GM10248 (cell line): ENCODE measurements at places on chromosomes 11 and 22.

- DNase-seq: no peak
Measured at GRCh38 chr11:38266691-38267090, 1668.7 kb upstream of the RAG2 start.

DNA sequence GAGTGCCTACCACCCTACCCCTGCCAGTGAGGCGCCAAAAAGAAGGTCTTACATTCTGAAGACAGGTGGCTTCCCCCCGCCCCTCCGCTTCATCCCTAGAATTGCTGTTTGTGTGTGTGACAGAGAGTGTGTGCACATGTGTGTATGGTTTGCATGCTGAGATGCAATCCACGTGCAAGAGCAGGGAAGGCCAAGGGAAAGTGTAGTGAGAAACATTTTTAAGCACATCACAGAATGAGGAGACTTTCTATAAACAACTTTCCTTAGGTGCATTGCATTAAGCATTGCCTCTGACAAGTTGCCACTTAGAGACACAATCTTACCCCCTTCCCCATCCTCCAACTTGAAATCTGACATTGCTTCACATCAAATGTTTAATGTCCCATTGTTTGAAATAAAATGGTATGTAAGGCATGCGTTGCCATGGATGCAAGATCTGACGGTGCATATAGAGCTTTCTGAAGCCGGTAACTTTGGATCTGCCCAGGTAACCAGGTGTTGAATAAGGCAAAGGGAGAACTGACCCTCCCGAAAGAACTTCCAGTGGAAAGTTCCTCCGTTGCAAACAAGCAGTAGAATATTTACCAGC is 21.4 kb downstream of the FJX1 start:
- DNase-seq: no peak

GRCh38 chr11:70511345-70511744 is 113.0 kb downstream of the CTTN start:
- no peak for DNase-seq

DNA sequence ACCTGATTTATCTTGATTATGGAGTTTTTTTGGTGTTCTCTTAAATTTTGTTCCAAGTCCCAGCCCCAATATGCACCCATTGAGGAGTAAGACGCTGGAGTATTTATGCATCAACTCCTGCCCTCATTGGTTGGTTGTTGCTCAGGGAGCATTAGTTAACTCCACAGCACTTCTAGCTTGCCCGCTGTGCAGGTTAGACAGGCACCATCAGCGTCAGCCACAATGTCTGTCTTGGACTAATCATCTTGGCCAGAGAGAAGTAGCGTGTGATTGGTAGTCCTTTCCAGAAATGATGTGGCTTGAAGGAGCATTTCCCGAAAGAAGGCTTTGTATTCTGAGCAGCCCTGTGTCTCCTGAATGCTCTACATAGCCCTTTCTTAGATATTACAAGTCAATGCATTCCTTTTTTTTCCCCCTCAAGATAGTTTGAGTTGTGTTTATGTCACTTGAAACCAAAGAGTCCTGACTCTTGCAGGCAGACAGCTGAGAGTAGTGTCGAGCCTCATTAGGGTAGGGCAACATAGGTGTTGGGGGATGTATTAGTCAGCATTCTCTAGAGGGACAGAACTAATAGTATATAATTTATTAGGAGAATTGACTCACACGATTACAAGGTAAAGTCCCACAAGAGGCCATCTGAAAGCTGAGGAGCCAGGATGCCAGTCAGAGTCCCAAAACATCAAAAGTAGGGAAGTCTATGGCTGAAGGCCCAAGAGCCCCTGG is 94.6 kb upstream of the RCN1 start:
- DNase-seq: no peak

DNA sequence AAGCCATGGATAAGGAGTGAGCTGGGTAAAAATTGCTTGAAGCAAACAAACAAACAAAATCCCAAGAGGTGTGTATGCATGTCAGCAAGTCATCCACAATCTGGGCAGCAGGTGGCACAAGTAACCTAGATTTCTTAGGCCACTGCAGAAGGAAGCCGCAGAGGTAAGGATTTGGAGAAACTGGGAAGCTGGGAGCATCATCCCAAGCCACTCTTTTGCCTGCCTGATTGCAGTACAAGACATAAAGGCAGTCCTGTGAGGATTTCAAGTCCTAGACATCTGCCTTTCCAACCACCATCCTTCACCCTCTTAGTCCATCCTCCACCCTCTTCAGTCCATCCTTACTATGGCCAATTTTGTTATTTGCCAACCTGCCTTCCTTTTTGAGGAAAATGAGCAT is 67.2 kb upstream of the BMAL1 start:
- no peak for DNase-seq

GRCh38 chr11:45166604-45166897 is 20.1 kb downstream of the PRDM11 start:
- DNase-seq: no peak
